NCI-H1417 treated with DMSO at 0.1 percent for 48 hours (cell line): ENCODE measurements at places on chromosomes 1 and 21.

DNA sequence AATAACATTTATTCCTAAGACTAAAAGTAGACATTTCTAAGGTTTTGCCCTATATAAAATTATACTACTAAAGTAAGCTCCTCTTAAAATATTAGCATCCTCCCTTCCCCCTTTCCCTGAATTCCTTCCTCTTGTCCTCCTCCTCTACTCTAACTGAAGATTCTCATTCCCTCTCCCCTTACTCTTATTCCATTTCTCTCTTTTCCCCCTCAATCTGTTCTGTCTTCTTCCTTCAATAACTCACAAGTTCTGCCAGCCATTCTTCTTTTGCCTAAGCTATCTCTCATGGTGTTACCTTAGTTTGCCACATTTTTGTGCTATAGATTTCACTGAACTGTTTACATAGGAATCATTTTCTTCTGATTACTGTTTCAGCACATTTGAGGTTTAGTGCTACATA lies 10.7 kb downstream of the LRIF1 start:
- DNase-seq: no peak

- no peak for DNase-seq
Measured at GRCh38 chr1:53603431-53603830, 135.5 kb downstream of the GLIS1 start.

GRCh38 chr1:6634371-6635052 lies 9.8 kb downstream of the THAP3 start:
- no peak for DNase-seq

GRCh38 chr1:224435318-224435763 lies 744 bp upstream of the WDR26 start:
- no peak for DNase-seq

- DNase-seq: no peak
Measured at GRCh38 chr1:14761291-14762153, 163.0 kb downstream of the KAZN start.

GRCh38 chr1:44251486-44251885 lies 38.2 kb downstream of the DMAP1 start:
- no peak for DNase-seq

- no peak for DNase-seq
Measured at GRCh38 chr21:42833859-42834725, 45.2 kb downstream of the WDR4 start.

DNA sequence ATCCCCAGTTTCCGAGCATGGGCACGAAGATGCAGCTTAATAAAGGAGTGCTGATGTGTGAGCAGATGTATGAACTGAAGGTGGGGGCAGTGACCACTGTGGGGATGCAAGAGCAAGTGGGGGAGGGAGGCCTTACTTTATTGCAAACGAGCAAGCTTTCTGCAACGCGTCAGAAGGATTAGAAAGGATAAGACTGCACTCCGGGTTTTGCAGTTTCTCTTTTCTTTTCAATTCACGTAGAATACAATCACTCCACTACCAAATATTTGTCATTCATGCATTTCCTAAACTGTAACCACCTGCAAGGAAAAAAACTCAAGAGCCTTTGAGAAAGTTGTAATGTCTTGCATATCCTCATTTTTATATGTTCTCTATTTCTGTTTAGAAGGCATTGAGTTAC lies 4.3 kb upstream of the OR2C3 start:
- no peak for DNase-seq
